ENCODE measurements at places on chromosomes 16 and 17.

DNA sequence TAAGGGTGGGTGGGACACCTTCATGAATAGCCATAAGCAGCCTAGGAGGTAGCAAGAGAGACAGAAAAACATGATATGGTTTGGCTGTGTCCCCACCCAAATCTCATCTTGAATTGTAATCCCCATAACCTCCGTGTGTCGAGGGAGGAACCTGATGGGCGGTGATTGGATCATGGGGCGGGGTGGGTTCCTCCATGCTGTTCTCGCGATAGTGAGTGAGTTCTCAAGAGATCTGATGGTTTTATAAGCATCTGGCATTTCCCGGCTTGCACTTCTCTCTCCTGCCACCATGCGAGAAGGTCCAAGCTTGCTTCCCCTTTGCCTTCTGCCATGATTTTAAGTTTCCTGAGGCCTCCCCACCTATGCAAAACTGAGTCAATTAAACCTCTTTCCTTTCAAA, 259.1 kb upstream of the ERCC4 start:
- no peak for DNase-seq

GRCh38 chr16:83044589-83044988, 417.8 kb downstream of the CDH13 start:
- no peak for DNase-seq

DNA sequence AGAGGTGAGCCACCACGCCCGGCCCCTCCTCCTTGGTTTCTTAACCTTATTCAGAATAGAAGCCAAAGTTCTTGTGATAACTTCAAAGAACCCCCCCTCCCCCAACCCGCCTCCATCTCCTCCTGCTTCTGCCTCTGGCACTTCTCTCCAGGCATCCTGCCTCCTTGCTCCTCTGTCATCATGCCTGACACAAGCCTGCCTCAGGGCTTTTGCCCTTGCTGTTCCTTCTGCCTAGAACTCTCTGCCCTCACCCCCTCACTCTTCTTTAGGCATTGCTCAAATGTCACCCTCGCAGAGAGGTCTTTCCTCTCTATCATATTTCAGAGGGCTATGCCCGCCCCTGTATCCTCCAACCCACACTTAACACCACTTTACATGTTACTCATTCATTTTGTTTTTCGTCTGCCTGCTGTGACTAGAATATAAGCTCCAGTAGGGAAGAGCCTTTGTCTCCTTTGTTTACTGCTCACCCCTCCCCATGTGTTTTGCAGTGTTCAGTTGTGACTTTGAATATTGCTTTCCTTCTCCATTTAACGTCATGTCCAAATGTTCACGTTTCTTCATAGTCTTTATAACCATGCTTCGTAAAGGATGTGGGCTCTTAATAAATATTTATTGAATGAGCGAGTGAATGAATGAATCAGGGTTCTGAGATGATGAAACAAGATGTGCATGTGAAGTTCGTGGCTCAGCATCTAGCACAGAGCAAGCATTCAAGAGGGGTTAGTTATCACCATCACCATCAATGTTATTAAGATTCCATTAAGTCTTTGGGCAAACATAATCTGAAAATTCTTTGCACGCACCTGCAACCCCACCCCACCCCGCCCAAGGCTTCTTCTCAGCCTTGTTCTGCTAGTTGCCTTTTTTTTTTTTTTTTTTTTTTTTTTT, 186.2 kb upstream of the WSCD1 start:
- no peak for DNase-seq

DNA sequence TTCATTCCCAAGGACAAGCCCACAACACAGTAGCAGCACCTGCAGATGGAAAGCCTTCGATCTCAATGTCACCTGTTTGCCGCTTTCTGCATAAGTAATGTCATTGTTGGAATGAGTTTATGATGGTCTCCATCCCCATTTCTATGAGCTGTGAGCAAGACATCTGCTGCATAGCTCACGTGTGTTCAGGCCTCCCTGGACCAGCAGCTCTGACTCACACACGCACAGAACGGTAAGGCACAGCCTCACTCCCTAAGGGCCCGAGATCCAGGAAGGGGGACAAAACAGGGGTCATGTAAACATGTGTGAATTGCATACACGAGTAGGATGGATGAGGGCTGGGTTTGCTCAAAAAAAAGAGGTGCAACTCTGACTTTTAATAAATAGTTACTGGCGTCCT, 223.1 kb downstream of the SOX9 start:
- DNase-seq: no peak

GRCh38 chr16:11233727-11234376, 22.2 kb downstream of the SOCS1 start:
- no peak for DNase-seq

DNA sequence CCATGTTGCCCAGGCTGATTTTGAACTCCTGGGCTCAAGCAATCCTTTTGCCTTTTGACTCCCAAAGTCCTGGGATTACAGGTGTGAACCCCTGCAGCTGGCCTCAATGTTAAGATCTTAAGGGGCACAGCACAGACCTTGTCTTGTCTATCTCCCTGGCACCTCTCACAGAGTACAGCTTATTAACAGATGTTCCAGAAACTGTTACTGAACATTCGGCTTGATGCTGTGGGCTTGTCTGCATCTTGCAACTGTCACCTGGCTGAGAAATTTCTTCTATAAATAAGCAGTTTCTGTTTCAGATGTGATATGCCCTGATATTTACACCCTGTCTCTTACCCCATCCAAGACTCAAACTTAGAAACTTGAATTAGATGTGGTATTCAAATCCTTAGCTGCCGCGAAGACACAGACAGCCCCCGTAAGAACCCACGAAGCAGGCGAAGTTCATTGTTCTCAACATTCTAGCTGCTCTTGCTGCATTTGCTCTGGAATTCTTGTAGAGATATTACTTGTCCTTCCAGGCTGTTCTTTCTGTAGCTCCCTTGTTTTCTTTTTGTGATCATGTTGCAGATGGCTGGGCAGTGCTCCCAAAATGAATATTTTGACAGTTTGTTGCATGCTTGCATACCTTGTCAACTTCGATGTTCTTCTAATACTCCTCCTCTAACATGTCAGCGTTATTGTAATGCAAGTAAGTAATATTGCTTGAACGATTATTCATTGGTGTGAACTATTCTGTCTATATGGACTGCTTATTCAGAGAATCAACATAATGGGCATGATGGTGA, at the start of gene TNFRSF17:
Gene TNFRSF17, plus strand, starts transcription at position 450 of the 791 bp plus-strand sequence. Its CDS starts 115 bp downstream, at position 565.
- no peak for DNase-seq

All from memory B cell (primary cell).